ENCODE measurements at places on chromosomes 13 and 19.

- peak; percentile 71 for DNase-seq
These were observed 31.8 kb downstream of the CACNG6 start for GRCh38 chr19:54023191-54023590.

GRCh38 chr19:7904074-7905020 lies 670 bp downstream of the MAP2K7 start:
- DNase-seq = no peak

GRCh38 chr19:57655443-57655842 lies 13.3 kb upstream of the ZSCAN4 start:
- no peak for DNase-seq

DNA sequence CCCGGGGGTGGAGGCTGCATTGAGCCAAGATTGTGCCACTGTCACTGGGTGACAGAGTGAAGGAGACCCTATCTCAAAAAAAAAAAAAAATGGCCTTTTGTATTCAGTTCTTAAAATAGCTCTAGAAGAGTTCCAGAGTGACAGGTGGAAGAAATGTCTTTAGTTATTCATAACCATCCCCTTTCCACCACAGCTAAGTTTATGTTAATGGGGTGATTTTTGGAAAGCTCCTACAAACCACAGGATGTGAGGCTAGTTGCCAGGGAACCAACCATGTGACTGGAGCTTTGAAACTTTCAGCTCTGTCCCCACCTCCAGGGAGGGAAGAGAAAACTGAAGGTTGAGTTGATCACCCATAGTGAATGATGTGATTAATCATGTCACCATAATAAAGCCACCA lies 6.9 kb downstream of the ZNF490 start:
- no peak for DNase-seq

- peak; percentile 46 for DNase-seq
These were observed 633 bp downstream of the SPHK2 start for GRCh38 chr19:48619692-48620585.

- no peak for DNase-seq
These were observed 19.5 kb downstream of the CHST8 start for GRCh38 chr19:33641261-33641660.

GRCh38 chr19:5913739-5914357 lies at the start of gene CAPS:
Gene CAPS, plus strand, starts transcription at chr19:5914254. Its CDS starts 153 bp downstream, at chr19:5914407.
- peak; percentile 75 for DNase-seq

- no peak for DNase-seq
These were observed 6.3 kb upstream of the KCTD12 start for GRCh38 chr13:76892488-76892887.

- no peak for DNase-seq
These were observed 412.6 kb downstream of the KLF12 start for GRCh38 chr13:73721571-73721970.

DNA sequence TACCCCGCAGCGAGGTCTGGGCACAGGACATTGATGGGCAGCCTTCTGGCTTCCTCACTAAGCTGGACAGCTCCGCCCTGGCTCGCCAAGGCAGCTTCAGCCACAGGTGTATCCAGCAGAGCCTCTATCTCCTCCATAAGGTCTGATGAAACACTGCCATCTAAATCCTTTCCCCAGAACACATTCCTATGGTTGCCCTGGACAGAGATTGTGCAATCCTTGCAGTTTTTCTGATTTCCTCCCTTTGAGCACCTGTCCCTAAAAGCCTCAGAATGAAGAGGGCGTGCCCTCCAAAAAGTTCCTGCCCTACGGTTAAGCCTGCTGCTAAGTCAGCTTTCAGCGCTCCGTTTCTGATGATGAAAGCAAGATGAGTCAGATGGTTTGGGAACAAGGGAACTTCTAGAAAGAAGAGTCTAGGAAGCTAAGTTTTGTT lies 21.0 kb downstream of the CLEC4M start:
- DNase-seq = peak; percentile 76

- peak; percentile 90 for DNase-seq
These were observed 38.0 kb downstream of the KCTD4 start for GRCh38 chr13:45162821-45163220.

- DNase-seq = peak; percentile 42
These were observed 616 bp upstream of the PCDH17 start for GRCh38 chr13:57630661-57631595.

DNA sequence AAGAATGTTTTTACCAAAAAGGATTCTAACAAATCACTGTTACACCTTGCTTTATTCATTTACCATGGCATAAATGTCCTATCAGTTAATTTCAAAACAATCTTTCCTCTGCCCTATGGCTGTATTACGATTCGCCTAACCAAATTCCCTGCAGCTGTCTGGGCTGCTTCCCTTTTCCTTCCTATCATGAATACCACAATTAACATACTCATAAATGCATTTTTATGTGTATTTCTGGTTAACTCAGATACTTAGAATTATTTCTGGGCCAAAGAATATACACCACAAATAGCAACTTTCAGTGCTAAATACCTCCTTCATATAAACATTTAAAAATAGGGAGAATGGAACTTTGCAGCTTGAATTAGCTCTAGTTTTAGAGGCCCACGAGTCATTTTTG lies 30.4 kb downstream of the ANKRD10 start:
- DNase-seq = no peak

- no peak for DNase-seq
These were observed 42.4 kb upstream of the USE1 start for GRCh38 chr19:17172624-17173345.

GRCh38 chr19:7450243-7451223 lies 38.3 kb downstream of the PEX11G start:
- DNase-seq = peak; percentile 32

DNA sequence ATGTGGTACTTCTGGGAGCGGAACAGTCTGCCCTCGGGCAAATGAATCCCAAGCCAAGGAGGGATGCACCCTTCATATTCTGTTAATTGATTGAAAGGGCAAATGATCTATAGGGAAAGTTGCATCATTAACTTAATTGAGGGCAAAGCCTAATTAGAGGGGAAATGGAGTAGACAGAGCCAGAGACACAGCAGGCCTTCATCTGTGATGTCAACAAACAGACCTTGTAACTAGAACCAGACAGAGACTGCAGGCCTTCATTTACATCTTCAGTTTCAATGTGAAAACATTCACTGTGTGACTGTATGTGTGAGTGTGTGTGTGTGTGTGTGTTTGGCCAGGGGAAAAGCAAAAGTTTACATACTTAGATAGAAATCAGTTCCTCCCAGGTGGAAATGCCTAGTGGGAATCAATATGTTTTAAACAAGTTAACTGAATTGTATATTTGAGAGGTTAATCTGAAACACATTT lies 126.4 kb downstream of the SPRY2 start:
- DNase-seq = peak; percentile 11

GRCh38 chr19:1944088-1944915 lies 3.3 kb downstream of the CSNK1G2 start:
- no peak for DNase-seq

DNA sequence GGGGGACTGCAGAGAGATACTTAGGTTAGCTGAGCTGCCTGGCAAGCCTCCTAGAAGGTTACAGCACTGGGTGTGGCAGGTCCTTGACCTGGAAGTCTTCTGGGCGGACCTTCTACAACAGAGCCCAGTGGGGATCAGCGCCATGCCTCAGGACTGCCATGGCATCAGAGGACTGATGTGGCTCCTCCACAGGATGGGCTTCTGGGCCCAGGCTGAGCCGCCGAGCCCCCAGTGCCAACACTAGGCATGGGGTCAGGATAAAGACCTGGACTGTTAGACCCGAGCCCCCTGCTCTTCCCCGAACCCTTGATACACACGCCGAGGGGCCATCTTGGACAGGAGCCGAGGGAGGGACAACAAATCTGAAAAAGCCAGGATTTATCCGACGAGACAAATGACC lies 64.0 kb upstream of the SOX21 start:
- no peak for DNase-seq

DNA sequence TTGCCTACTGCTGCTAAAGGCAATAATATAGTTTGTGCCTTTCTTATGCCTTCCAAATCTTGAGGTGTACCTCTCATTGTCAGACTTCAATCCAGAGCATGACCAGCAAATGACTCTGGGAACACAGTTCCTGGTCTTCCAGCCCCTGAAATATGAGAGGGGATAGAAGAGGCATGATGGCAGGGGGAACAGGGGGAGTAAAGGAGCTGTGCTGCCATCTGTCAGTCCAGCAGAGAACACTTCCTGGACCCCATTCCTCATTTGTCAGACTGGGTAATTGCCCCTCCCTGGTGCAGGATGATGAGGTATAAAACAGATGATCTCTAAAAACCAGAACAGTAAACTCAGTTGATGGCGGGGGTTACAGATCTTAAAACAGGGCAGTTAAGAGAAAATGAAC lies 618.7 kb downstream of the DIAPH3 start:
- no peak for DNase-seq

GRCh38 chr13:76556627-76557026 lies 329.6 kb downstream of the KCTD12 start:
- DNase-seq = no peak

GRCh38 chr19:12757544-12758274 lies 6.1 kb downstream of the BEST2 start:
- DNase-seq = peak; percentile 51

DNA sequence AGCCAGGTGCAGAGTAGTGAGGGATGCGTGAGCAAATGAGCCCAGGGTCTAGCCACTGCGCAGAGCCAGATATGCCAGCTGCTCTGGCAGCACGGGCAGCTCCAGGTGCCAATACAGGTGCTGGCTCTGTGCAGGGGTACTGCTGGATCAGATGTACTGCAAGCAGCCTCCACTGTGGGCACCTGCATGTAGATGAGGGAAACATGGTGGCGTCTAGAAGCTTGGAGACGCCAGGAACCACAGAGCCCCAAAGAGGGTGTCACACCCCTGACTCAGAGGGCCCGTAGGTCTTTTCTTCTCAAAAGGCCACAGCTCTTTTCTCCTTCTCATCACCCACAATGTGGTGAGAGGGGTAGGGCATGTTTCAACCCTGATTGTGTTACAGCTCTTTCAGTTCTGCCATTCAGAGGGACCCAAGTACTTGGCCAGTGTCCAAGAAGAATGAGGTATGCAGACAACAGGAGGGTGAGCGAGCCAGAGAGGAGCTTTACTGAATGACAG lies 244.4 kb upstream of the SLITRK1 start:
- DNase-seq = no peak

DNA sequence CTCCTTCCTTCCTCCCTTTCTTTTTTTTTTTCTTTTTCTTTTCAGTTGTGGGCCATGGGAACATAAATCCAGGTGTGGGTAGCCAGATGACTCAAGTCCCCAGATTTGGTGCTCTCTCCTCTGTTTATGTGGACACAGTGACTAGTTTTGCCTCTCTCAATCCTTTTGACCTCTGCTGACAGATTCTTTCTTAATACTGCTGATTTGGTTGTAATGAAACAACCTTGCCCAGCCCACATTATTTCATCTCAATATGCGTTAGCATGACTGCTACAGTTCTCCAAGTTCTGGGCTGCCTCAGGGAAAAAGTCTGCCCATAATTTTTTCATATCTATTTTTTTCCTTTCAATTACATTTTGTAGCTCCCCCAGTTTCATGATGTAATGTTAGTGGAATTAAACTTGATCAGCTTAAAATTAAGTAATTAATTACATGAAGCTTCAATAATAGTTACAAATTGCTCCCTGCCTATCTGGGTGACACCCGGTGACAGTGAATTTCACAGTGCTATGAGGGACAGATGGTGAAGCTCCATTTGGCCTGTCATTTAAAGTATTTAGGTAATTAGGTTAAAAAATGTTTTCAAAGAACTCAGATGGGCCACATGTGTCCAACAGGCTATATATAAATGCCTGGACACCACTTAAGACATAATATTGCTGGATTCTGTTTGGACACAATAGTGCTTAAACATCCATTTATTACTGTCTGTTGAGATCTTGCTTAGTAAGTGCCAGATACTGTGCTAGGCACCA lies 118.8 kb upstream of the FRY start:
- no peak for DNase-seq

GRCh38 chr19:2722541-2723344 lies 1.6 kb upstream of the DIRAS1 start:
- peak; percentile 89 for DNase-seq

DNA sequence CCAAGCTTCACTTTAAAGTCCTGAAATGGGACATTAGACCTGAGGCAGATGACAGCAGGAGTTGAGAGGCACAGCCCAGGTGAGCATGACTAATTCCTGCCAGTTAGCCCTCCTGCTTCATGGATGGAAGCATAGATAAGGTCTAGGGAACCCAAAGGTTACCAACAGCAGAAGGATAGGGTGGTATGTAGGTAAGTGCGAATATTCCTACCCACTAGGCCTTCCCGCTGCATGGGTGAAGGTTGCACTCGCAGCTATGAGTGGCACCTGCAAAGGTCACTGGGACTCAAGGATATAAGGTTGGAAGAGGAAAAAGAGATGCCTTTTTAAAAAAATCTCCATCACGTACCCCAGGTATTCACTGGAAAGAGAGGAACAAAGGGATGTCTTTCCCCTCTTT lies 12.2 kb upstream of the MLLT1 start:
- DNase-seq = peak; percentile 35

- DNase-seq = no peak
These were observed 126.2 kb upstream of the FNDC3A start for GRCh38 chr13:48849515-48849914.

- DNase-seq = no peak
These were observed 38.6 kb upstream of the ZNF30 start for GRCh38 chr19:34888091-34888490.

DNA sequence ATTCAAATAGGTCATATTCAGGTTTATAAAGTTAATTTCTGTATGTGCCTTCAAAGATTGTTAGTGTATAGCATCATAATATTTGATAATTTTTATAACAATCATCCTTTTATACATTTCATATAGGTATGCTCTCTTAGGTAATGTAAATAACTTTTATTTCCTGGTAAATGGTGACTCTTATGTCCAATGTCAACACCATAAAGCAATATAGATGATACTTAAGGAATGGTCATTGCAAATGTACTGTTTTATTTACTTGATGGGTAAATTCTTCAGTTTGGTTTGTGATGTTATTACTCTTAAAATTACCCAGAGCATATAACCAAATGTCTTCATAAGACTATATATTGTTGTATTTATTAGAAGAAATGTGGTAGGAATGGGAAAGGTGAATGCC lies 928.7 kb downstream of the PCDH9 start:
- no peak for DNase-seq

GRCh38 chr13:39144941-39145533 lies 106.8 kb downstream of the NHLRC3 start:
- peak; percentile 51 for DNase-seq

DNA sequence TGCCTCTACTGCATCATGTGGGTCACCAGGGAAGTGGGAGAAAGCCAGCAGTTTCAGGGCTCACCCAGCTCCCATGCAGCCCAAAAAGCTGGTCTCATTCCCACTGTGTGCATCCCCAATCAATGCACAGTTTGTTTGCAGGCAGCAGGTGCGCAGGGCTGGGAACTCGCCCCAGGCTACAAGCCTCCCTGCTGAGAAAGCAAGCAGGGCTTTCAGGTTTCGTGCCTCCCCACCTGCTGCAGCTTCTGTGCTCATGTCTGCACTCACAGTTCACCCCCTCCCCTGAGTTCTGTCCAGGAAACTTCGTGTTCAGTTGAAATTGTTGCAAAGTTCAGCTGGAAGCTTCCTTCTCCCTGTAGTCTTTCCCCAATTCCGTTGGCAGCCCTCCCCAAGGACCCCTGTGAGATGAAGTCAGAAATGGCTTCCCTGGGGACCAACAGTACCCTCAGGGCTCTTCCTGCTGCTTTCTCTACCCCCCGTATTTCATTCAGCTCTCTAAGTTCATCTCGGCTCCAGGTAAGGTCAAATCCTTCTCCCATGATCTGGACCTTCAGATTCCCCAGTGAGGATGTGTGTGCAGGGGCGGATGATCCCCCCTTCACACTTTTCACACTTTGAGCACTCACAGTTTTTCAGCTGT lies 10.3 kb upstream of the KLK3 start:
- DNase-seq = no peak

All from amniotic epithelial cell (primary cell).